ENCODE measurements at places on chromosomes 13 and 19. TPM values are rescaled to one million over a fixed set of nuclear protein-coding genes. Genes with fewer than 3 reads are reported as not detected.
A peak's percentile ranks its signal among the peaks of the same experiment; 100 is the strongest.

The STXBP2 gene
- 19.4 TPM for total RNA-seq

The CLDN10 gene
- total RNA-seq: not detected

The DHDH gene
- 0.55 TPM for total RNA-seq

The PSG3 gene
- total RNA-seq: not detected

The DCLK1 gene
- 5.5 TPM for total RNA-seq

The CGB8 gene
- not detected for total RNA-seq

The ARHGAP45 gene
- total RNA-seq: 0.92 TPM

GRCh38 chr13:64154514-64154913 lies 2738.9 kb upstream of the PCDH20 start:
- peak; percentile 0 for DNase-seq

DNA sequence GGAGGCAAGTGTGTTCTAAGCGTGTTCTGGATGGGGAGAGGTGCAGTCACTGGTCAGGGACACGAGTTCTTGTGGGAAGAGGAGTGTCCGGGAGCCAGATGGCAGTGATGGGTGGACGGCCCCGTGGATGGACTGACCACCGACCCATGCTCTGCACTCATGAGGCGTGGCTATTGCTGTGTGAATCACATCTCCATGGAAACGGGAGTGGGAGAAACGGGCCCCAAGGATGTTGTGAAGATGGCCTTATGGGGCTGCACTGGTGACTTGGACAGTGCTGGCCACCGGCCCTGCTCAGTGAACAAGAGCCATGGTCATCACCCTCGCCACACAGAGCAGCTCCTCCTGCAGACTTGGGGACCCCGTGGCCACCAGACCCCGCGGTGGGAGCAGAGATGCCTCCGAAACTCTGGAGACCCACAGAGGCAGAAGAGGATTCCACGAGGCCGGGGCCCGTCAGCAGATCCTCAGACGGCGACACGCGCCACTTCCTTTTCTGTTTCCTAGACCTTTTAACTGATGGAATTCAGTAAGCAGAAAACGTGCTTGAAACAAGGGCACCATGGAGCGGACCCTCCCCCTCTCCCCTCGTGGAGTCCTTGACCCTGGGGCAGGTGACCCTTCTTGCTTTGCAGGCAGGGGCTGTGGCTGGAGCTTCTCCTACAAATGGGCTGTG lies 47.5 kb downstream of the GAS6 start:
- no peak for DNase-seq

DNA sequence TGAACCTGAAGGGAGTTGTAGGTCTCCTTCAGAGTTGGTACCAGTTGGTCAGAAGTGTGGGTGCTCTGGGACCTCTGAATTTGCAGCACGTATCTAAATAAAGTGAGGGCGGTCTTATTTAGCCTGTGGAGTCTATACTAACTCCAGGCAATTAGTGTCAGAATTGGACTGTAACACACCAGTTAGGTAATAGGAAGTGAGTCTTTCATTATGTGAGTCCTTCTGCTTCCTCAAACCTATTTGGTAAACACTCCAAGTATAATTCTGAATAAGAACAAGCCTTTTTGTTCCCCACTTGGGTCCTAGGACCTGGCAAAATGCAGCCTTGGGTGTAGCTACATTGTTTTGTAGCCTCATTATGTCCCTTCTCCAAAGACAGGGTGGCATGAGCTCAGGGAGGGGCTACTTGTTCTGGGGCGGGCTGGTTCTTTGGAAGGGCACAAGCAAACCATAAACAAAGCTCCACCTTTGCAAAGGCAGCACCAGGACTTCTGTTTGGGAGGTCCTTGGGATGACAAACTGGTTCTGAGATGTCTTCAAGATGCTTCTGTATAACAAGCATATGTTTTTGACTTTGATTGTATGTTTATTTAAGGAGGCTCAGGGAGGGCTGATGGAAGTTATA lies 418.0 kb downstream of the ZNF536 start:
- DNase-seq: no peak

- DNase-seq: no peak
Observed at GRCh38 chr19:34336781-34337271, 28.2 kb upstream of the GPI start.

- DNase-seq: no peak
Observed at GRCh38 chr13:77916488-77916887, 2.1 kb downstream of the EDNRB start.

DNA sequence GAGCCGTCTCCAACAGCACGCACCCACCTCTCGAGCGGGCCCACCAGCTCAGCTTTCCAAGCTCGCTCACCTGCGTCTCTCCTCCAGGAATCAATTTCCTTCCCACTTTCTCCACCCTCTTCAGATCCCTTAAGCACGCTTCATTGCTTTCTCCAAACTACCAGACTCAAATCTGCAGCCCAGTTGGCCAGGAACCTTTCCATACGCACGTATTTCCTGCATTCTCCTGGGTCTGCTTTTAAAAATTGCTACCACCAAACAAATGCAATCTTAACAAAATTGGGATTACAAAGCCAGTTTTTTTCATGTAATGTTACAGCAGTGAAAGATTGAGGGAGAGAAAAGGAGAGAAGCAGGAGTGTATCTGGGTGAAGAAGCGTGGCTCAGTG lies 1.5 kb downstream of the ENOX1 start:
- DNase-seq: no peak

GRCh38 chr13:41389580-41389979 lies 67.8 kb upstream of the RGCC start:
- DNase-seq: no peak

GRCh38 chr19:1914826-1915341 lies 9.7 kb downstream of the ADAT3 start:
- DNase-seq: no peak

GRCh38 chr13:100454876-100455275 lies 133.7 kb downstream of the GGACT start:
- no peak for DNase-seq

DNA sequence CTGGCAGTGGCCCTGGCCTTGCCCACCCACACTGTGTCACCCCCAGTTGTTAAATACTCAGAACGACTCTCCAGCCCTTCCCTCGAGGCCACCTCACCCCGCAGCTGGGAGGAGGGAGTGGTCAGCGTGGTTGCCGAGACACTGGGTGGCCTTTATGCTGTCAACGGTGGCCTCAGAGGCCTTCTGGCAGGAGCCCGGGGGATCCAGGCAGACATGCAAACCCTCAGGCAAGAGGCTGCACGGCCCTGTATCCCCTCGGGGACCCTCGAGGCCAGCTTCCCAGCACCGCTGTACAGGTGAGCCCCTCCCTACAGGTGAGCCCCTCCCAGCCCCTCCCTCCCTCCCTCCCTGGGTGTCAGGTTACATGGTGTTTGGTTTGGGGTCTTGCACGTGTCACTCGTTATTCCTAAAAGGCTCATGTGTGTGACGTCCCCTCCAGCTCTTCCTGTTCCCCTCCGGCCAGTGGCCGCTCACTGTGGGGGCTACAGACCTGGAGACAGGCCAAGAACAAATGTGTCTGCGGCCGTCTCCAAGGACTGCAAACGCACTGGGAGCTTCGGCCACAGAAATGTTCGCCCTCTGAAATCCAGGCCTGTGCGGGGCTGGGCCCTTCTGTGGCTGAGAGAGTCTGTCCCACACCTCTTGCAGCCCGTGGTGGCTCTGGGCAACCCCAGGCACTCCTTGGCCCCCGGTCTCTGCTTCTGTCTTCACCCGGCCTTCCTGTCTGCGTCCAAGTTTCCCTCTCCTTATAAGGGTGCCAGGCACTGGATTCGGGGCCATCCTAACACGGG lies at the start of gene TEKTIP1:
Gene TEKTIP1, plus strand, starts transcription at position 210 of the 791 bp plus-strand sequence. Its CDS starts 4 bp downstream, at position 214.
- no peak for DNase-seq

GRCh38 chr13:79393564-79394249 lies 12.3 kb downstream of the RBM26 start:
- no peak for DNase-seq

GRCh38 chr13:113654175-113654560 lies 3.8 kb downstream of the ATP4B start:
- DNase-seq: no peak

GRCh38 chr13:72808917-72809500 lies 27.1 kb downstream of the PIBF1 start:
- DNase-seq: peak; percentile 8

- no peak for DNase-seq
Observed at GRCh38 chr19:14916848-14917247, 24.4 kb upstream of the OR7C2 start.

DNA sequence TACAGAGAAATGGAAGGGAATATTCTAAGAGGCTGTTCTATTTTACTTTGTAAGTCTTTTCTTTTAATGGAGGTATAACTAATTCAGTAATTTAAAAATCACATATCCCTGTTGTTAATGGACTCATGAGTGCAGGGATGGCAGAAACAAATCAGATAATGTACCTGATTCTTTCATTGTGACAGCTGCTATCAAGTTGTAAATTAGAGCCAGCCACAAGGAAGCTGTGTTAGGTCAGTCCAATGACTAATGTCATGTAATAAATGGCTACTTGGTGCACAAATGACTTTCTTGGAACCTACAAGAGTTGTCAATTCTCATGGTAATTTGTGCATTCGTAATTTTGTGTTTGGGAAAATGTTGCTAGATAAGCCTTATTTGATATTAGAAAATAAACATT lies 446.4 kb downstream of the DCT start:
- no peak for DNase-seq

DNA sequence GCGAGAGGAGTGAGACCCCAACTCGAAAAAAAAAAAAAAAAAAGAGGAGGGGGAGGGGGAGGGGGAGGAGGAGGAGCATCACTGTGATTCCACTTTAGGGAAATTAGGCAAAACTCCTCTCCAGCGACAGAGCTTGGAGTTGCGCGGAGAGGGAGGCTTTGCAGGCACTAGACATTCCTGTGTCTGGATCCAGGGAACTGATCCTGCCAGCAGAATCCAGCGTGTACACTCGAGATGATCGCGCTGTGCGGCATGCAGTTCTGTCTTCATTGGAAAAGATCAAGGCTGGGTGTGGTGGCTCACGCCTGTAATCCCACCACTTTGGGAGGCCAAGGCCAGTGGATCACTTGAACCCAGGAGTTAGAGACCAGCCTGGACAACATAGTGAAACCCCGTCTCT lies 29.6 kb upstream of the KLF2 start:
- DNase-seq: no peak

DNA sequence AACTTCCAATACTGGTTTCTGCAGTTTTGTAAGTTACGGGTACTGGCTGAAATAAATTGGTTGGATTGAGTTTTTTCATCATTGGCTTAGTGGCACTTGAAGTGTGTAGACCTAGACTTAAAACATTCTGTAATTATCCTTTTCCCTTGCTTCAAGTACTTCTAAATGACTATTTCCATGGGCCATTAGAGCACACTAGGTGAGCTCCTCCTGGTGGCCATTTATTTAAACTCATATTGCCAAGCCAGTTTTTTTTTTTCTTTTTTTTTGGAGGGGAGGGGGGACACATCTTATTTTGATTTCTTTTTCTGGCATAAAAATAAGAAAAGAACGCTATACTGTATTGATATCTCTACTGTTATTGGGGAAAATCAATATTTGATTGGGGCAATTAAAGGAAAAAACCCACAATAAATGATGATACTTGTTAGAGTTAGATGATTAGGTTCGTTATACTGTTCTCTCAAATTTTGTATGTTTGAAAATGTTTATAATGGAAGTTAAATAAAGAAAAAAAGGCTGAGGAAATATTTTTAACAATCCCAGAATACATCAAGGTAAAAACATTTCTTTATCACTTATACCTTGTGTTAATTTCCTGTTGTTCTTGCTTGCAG lies 82.9 kb downstream of the PDS5B start:
- peak; percentile 16 for DNase-seq

GRCh38 chr13:73109288-73109899 lies 50.6 kb downstream of the KLF5 start:
- no peak for DNase-seq

- DNase-seq: no peak
Observed at GRCh38 chr13:112619730-112620631, 32.0 kb upstream of the TUBGCP3 start.

DNA sequence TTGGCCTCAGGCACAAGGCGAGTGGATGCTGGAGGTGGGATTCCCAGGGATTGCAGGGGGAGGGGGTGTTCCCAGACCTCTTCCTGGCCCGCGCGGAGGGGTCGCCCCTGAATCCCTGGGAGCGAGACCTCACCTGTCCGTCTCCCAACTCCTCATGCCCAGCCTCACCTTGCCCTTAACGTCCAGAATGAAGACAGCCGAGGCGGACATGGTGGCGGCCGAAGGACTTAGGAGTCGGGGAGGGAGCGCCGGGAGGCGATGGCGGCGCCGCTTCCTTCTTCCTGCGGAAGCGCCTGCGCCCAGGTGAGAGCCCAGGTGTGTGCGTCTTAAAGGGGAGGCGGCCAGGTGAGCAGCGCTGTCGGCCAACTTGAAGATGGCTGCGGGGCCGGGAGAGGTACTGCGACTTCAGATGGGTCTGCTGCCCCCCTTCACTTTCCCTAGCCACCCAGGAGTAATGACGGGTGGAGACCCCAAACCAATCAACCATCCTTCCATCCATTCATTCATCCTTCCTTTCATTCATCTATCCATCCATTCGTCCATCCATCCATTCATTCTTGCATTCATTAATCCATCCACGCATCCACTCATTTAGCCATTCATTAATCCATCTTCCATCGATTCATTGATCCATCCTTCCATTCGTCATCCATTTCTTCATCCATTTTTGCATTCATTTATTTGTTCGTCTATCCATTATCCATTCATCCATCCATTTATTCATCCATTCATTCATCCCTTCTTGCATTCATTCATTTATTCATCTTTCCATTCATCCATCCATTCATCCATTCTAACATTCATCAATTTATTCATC lies at the start of gene AP1M2:
Gene AP1M2, minus strand, starts transcription at position 291 of the 817 bp plus-strand sequence. Its CDS starts 81 bp downstream, at position 210.
- DNase-seq: no peak

DNA sequence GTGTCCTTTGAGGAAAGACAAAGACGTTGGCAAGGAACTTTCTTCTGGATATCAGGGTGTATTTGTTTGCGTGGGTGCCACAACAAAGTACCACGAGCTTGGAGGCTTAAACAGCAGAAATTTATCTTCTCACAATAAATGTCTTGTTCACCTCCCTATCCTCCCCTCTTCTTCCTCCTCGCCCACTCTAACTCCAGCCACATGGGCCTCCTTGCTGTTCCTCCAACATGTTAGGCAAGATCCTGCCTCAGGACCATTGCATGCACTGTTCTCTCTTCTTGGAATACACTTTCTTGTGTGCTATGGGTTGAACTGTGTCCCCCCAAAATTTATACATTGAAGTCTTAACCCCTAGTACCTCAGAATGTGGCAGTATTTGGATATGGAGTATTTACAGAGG lies 45.7 kb downstream of the VAV1 start:
- DNase-seq: no peak
